ENCODE measurements at places on chromosomes 13 and 19. TPM values are rescaled to one million over a fixed set of nuclear protein-coding genes. Genes with fewer than 3 reads are reported as not detected.
A peak's percentile ranks its signal among the peaks of the same experiment; 100 is the strongest.

ZIM2 gene
- 0.45 TPM for total RNA-seq

DNA sequence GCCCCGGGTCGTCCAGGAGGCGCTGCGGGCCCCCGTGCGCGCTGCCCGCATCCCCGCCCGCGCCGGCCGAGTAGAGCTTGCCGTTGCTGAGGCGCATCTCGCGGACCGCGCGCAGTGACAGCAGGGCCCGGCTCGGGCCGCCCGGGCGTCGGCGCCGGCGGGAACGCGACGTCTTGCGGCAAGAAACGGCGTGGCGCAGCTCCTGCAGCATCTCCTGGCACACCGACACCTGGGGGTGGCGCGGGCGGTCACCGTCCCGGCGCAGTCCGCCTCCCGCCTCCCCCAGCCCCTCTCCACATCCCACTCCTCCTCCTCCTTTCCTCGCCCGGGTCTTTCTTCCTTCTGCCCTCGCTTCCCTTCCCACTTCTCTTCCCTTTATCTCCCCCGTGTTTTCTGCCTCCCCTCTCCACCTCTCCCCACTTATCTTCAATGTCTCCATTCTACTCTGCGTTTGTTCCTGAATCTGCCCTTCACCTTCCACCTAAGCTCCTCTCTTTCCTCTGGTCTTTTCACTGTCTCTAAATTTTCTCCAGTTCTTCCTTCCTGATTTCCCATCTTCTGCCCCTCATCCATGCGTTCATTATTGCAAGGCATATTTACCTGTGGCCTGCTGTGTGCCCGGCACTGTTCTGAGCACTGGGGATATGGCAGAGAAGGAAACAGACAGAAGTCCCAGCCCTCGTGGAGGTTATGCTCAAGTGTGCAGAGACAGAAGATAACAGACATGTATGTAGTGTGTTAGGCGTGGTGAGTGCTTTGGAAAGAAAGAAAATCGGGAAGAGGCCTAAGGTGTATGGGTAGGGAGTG, 5.2 kb upstream of the ATP1A3 start:
- DNase-seq, result no peak

GRCh38 chr19:45177817-45178261, at the start of gene TRAPPC6A:
TSS of gene TRAPPC6A (minus strand) at chr19:45178237. CDS start at chr19:45178218, 19 bp downstream.
- DNase-seq, result no peak

GRCh38 chr13:25329706-25330105, 28.3 kb downstream of the NUP58 start:
- DNase-seq, result no peak

DNA sequence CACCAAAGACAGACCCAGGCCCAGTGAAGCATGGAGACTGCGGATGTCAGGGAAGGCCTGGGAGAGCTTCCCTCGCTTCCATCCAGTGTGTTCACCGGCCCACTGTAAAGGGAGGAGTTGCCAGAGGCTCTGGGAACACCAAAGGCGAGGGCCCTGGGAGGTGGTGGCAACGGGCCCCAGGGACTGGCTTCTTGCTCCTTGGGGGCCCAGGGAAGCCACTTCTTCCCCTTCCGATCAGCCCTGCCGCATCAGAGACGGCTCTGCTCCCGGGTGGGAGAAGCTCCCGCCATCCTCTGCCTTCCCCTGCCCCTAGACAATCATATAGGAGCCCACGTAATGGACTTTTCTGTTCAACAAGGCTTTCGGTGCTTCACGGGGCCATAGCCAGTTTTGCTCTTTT, 83.4 kb upstream of the GPR183 start:
- DNase-seq, result no peak

ATP13A1 gene
- 51.2 TPM for total RNA-seq

GRCh38 chr13:99986741-99987140, 5.2 kb downstream of the ZIC2 start:
- DNase-seq, result no peak

- no peak for DNase-seq
Measured at GRCh38 chr13:111345682-111346081, 25.2 kb downstream of the TEX29 start.

GRCh38 chr19:41911889-41912731, 16.1 kb downstream of the ERFL start:
- DNase-seq, result no peak

CEACAM6 gene
- 367 TPM for total RNA-seq

ZNF667 gene
- total RNA-seq, result 3.0 TPM

DNA sequence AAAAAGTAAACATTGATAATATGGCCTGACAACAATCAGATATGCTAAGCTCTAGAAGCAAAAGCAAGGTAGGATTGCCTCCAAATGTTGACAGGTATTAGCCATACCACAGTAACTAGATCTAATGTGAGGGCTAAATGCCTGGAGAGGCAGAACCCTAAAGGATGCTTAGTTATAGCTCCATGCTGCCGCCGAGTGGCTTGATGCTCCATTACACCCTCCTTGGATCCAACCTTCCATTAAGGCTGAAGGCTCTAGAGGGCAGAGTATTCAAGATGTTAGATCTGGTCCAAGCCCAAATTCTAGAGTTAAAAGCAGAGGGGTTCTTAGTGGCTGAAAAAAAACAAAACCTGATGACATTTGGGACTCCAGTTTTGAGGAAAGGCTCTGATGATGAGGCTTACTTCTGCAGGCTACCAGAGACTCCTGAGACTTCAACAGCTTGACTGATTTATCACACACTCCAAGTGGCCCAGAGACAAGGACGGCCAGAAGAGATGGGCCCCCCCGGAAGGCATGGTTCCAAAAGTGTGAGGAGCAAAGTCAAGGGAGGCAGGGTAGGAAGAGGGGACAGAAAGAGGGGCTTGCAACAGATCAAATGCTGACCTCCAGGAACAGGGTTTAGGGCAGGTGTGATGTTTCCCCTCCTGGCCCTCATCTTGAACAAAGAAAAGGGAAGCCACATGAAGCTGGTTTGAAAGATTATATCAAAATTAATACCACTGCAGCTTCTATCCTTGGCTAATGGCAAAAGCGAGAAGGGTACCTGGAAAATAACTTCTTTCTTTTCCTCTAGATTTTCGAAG, 21.9 kb upstream of the CPB2 start:
- DNase-seq, result peak; percentile 74

- peak; percentile 32 for DNase-seq
Measured at GRCh38 chr13:74047931-74048600, 86.1 kb downstream of the KLF12 start.

- DNase-seq, result no peak
Measured at GRCh38 chr13:107170270-107170931, 602.5 kb upstream of the ARGLU1 start.

GRCh38 chr13:78078168-78078567, 159.5 kb upstream of the EDNRB start:
- DNase-seq, result no peak

PGLYRP1 gene
- total RNA-seq, result 0.38 TPM

DNA sequence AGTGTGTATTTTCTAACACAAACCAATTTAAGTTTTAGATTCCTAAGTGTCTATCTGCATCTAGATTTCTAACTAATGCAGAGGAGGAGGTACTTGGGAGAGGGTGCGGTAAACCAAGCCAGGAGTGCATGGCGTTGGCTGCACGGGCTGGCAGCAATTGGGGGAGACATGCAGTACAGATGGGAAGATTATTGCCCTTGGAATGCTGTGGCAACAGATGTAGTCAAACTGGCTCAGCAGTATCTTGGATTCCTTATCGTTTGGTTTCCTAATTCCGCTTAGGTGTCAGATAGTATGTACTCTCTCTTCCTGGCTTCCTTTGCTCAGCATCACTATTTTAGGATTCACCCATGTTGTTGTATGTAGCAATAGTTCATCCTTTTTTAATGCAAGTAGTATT, 29.4 kb upstream of the STK24 start:
- DNase-seq, result no peak

ANKLE1 gene
- 0.55 TPM for total RNA-seq

DNA sequence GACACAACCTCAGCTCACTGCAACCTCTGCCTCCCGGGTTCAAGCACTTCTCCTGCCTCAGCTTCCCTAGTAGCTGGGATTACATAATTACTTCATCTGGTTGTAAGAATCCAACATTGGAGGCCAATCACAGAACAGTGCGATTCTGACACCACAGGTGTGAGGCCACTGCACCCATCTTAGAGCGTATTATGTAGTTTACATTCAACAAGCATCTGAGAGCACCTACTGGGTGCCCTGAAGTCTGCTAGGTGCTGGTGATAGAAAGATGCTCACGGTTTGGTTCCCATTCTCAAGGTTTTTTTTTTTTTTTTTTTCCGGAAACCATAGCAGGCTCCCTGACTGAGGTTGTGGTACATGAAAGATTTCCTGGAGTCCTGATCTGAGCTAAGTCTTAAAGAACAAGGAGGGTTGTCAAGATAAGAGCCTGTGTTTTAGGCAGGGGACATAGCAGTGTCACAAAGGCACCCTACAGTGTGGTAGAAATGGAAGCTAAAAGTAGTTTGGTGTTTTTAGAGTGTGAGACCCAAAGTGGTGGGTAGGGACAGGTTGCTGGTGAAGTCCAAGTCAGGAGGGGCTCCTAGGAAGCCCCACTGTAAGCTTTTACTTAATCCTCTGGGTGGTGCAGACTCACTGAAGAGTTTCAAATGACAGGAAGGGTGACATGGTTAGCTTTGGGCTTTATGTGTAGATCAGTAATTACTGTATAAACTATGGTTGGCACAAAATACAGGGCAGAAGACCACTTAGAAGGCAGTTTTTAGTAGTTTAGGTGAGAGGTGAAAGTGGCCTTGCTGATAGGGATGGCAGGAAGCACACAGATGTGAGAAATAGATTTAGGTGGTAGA, 15.2 kb downstream of the SAE1 start:
- no peak for DNase-seq

ODAD3 gene
- total RNA-seq, result 0.55 TPM

GRCh38 chr13:112895521-112896465, 73.2 kb upstream of the MCF2L start:
- DNase-seq, result peak; percentile 27

SYCN gene
- not detected for total RNA-seq

DNA sequence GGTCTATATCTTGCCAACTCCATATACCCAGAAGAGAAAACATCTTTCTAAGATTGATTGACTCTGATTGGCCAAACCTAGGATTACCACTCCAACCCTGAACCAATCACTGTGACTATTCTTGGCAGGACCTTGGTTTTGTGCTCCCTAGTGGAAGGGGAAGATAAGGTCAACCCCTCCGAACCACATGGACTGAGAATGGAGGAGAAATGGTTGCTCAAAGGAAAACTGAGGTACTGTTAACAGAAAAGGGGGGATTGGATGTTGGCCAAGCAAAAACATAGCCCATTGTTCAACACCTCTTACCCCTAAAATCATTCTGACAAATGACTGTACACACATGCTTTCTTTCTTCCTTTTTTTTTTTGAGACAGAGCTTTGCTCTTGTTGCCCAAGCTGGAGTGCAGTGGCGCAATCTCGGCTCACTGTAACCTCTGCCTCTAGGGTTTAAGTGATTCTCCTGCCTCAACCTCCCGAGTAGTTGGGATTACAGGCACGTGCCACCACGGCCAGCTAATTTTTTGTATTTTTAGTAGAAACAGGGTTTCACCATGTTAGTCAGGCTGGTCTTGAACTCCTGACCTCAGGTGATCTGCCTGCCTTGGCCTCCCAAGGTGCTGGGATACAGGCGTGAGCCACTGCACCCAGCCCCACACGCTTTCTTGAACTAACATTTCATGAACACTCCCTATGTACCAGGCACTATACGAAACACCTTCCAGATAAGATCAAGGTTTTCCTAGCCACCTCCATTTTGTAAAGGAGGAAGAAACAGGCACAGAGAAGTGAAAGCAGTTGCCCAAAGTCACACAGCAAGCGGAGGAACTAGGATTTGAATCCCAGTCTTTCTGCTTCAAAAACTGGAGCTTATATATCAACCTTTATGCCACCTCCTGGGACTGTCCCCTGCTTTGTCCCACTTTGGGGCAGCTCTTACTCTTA, 6.5 kb downstream of the MEIOSIN start:
- DNase-seq, result no peak

DNA sequence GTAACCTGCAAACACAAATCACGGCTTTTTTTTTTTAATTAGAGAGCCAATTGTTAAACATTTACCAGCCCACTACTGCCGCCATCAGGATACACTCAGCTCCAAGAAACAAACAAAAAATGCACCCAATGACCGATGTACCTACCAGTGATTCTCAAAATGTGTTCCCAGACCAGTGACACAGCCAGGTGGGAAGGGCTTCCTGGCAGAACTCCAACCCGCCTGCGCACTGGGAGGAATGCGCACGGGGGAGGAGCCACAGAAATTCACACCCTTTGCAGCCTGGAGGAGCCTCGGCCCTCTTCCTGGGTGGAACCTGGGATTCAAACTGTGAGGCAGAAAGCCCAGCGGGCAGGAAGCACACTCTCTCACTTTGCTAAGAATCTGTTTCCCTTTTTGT, 255.9 kb downstream of the TBC1D4 start:
- DNase-seq, result no peak

DNA sequence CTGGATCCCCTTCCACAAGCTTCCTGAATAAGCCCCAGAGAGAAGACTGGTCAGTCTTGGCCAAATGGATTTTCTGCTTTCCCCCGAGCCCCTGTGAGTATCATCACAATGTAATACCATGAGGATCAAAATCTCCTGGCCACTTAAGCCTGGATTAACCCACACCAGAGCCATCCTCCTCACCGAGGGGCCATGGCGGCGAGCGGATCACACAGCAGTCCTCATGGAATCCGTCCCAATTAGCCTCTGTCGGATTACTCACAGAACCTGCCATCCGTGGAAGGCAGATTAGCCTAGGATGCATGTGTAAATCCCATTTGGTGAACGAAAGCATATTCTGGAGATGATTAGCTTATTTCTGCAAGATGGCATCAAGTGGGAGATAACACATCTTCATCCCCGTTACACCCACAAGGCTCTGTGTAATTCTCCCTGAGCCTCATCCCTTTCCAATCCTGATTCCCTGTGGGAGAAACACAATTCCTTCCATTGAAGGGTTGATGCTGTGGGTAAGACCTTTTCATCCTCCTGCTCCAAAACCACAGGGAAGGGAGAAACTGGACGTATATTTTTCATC, 42.5 kb downstream of the GNG7 start:
- no peak for DNase-seq

- no peak for DNase-seq
Measured at GRCh38 chr13:27605610-27606200, 14.6 kb downstream of the LNX2 start.

DNA sequence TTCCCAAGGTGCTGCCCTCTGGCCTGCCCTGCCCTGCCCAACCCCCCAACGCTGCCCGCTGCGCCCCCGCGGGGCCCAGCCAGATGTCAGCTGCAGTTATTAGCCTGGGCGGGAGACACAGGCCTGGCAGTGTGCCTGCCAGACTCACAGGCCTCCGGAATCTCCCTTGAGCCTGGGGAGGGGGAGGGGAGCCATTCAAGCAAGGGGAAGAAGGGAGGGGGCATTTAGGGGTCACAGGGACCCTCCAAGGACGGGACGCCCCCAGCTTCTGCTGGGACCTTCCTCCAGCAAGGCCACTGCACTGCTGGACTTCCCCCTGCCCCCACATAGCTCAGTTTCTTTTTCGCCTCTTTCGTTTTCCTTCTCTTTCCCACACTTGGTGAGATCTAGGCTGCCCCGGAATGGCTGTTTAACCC, 2.6 kb upstream of the JUNB start:
- peak; percentile 74 for DNase-seq

DNA sequence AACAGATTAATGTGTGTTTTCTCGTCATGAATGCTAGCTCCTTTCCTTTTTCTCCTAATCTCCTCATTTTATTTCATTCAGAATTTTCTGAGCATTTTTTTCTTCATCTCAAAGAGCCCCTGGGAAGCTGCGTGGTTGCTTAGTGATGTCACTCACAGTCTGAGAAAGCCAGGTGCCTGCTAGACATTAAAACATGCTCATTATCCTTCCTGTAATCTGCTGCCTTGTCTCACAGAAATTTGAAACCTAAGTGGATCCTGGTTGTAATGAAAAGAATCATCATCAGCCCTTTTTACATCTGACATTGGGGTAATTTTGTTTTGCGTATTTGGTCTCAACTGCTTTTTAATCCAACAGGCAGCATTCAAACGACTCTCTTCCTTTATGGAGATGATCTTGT, 108.2 kb upstream of the RNF113B start:
- no peak for DNase-seq

All from left lung (tissue), 14 donors.